Breast epithelium (tissue), 4 donors: ENCODE measurements at places on chromosomes 5 and 9. TPM values are rescaled to one million over a fixed set of nuclear protein-coding genes. Genes with fewer than 3 reads are reported as not detected.
A peak's percentile ranks its signal among the peaks of the same experiment; 100 is the strongest.

ORM2 gene
- total RNA-seq, result not detected

LHX6 gene
- total RNA-seq, result 9.8 TPM

KCNIP1 gene
- 1.0 TPM for total RNA-seq

ANKDD1B gene
- total RNA-seq, result 1.4 TPM

FGD3 gene
- total RNA-seq, result 18.0 TPM

ATG10 gene
- 9.2 TPM for total RNA-seq

MYORG gene
- total RNA-seq, result 11.5 TPM

GRCh38 chr9:128764361-128764760 lies 7.4 kb downstream of the ZER1 start:
- no peak for DNase-seq
- H3K4me3 ChIP-seq, result no peak overlapping the region
- H3K4me1 ChIP-seq, result no peaks in the 10 kb centered on the region
- no peaks in the 10 kb centered on the region for H3K27me3 ChIP-seq

- no peaks in the 10 kb centered on the region for H3K4me1 ChIP-seq
- H3K36me3 ChIP-seq, result no peaks in the 10 kb centered on the region
- DNase-seq, result no peak
- H3K27ac ChIP-seq, result no peak overlapping the region
- no peaks in the 10 kb centered on the region for H3K27me3 ChIP-seq
These were observed 176.4 kb downstream of the FGF18 start for GRCh38 chr5:171595801-171596231.

GRCh38 chr9:127175764-127176163 lies 53.3 kb upstream of the ANGPTL2 start:
- peaks cover 7% of the 10 kb centered on the region for H3K4me1 ChIP-seq
- H3K4me3 ChIP-seq, result no peak overlapping the region
- H3K36me3 ChIP-seq, result no peaks in the 10 kb centered on the region
- no peak overlapping the region for H3K27ac ChIP-seq
- DNase-seq, result peak; percentile 31

DNA sequence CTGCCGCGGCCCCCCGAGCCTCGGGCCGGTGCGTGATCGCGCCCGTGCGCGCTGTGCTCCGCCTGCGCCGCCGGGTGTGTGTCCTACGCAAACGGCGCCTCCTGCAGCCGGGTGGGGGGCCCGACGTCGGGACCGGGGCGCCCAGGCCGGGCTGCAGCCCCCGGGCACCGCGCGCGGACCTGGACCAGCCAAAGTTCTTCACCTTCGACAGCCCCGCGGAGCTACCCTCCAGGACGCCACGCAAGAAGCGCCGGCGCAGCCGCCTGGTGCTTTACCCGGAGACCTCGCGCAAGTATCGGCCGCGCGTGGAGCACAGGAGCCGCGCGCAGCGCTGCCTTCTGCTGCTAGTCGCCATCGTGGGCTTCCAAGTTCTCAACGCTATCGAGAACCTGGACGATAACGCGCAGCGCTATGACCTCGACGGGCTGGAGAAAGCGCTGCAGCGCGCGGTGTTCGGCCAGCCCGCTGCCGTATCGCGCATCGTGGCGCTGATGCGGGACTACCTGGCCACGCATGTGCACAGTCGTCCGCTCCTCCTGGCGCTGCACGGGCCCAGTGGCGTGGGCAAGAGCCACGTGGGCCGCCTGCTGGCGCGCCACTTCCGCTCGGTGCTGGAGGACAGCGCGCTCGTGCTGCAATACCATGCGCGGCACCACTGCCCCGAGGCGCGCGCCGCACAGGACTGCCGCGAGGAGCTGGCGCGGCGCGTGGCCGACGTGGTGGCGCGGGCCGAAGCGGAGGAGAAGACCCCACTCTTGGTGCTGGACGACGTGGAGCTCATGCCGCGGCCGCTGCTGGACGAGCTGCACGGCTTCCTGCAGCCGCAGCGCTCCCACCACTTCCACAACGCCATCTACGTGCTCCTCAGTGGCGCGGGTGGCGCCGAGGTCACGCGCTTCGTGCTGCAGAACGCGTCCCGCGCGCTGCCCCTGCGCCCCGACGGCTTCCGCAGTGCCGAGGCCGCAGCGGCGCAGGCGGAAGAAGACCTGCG lies 1.5 kb downstream of the TOR4A start:
- H3K4me3 ChIP-seq, result peak overlapping the region; percentile 47
- H3K36me3 ChIP-seq, result no peaks in the 10 kb centered on the region
- H3K27me3 ChIP-seq, result peaks cover 20% of the 10 kb centered on the region
- no peak overlapping the region for H3K27ac ChIP-seq

GRCh38 chr9:135494791-135495559 lies 5.5 kb upstream of the MRPS2 start:
- H3K4me3 ChIP-seq, result no peak overlapping the region
- H3K27me3 ChIP-seq, result no peaks in the 10 kb centered on the region
- H3K27ac ChIP-seq, result no peak overlapping the region
- H3K4me1 ChIP-seq, result peaks cover 4% of the 10 kb centered on the region
- DNase-seq, result no peak

- H3K4me3 ChIP-seq, result no peak overlapping the region
- no peak for DNase-seq
- H3K27ac ChIP-seq, result no peak overlapping the region
- H3K4me1 ChIP-seq, result no peaks in the 10 kb centered on the region
- no peaks in the 10 kb centered on the region for H3K36me3 ChIP-seq
- no peaks in the 10 kb centered on the region for H3K27me3 ChIP-seq
These were observed 141.1 kb upstream of the LRRTM2 start for GRCh38 chr5:139016186-139016585.

DNA sequence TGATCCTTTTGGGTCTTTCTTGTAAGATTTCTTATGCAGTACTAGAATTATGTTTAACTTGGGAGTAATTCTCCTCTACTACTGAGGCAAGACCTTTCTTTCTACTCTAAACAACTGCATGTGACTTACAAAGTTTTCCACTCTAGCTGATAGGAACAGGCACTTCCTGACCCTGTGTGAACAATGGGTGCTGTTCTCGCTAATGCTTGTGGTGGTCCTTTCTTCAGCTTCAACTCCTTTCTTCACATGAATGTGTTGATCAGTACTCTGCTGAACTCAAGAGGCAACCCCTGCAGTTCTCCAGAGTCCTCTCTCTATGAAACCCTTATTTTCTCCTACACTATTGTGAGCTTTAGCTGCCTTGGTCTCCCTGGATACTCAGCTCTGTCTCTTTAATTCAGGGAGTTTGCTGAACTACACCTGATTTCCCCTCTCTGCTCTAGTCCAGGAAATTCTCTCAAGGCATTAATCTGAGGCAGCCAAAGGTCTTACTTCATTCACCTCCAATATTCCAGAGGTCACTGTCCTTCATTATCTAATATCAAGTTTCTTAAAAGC lies 484.6 kb upstream of the PIK3R1 start:
- no peaks in the 10 kb centered on the region for H3K27me3 ChIP-seq
- H3K4me1 ChIP-seq, result no peaks in the 10 kb centered on the region
- no peaks in the 10 kb centered on the region for H3K36me3 ChIP-seq

DNA sequence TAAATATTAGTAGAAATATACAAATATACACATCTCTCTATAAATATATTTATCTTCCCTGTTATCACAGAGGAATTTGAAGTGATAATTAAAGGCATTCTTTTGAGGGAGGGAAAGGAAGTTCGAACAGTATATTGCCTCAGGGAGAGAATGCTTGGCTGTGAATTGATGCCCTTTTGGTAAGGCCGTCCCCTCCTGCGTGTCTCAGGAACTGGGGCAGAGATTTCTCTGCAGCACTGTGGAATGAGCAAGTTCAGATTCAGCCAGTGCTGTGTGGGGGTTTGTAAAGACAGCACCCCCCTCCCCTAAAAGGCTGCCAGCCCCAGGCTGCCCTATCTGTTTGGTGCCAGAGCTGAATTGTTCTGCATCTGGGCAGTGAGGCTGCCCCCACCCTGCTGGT lies 42.0 kb downstream of the UBE2QL1 start:
- no peak for DNase-seq
- no peaks in the 10 kb centered on the region for H3K4me1 ChIP-seq
- no peaks in the 10 kb centered on the region for H3K27me3 ChIP-seq

DNA sequence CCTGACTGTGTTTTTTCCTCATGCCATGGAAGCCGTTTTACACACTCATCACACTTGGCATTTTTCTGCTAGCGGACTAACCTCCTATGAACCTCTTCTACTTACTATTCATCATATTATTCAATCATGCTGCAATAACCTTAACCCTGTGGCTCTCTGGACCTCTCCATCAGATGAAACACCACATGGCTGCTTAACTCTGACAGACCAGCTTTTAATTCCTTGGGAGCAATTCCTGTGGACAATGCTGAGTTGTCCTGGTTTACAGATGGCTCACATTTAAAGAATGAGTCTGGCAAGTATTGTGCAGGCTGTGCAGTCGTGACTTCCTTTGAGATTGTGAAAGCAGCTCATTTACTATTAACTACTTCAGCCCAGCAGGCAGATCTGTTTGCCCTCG lies 9.0 kb downstream of the OR1J1 start:
- H3K36me3 ChIP-seq, result no peaks in the 10 kb centered on the region
- no peak for DNase-seq
- no peaks in the 10 kb centered on the region for H3K27me3 ChIP-seq
- no peak overlapping the region for H3K4me3 ChIP-seq
- no peaks in the 10 kb centered on the region for H3K4me1 ChIP-seq
- no peak overlapping the region for H3K27ac ChIP-seq
